ENCODE measurements at places on chromosomes 1 and 21.
A peak's percentile ranks its signal among the peaks of the same experiment; 100 is the strongest.

- no peak for DNase-seq
Measured at GRCh38 chr1:76989976-76990375, 122.7 kb downstream of the ST6GALNAC5 start.

DNA sequence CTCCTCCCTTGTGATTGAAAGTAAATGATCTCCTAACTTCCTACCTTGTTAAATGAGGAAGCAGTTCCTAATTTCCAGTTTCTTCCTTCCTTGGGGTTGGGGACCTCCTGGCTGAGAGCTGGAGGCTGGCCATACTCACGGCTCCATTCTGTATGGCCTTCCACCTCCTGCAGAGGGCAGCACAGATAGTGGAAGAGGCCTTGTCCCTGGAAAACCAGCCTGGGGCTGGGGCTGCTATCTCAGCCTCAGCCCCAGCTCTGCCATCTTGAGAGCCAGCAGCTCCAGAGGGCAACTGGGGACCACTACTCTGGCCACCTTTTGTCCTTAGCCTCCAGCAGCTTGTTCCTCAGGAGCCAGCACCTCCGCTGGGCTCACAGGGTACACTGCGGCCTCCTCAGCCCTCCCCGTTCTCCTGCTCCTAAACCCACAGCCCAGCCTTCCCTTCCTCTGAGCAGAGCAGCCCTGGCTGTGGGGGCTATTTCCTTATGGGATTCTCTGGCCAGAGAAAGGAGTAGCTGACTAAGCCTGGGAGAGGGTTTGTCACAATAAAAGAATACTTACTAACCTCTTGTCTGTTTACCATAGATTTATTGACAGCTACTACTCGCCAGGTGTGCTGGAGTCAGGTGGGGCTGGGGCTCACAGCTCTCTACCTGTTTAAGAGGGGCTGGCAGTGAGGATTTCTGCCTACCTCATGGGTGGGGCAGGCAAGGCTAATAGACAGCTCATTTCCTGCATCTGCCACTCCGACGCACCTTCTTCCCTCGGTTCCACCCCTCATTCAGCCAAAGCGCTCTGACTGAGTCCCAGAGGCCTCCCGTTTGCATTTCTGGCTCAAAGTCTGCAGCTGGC is 6.3 kb downstream of the TMEM234 start:
- DNase-seq, result peak; percentile 47

DNA sequence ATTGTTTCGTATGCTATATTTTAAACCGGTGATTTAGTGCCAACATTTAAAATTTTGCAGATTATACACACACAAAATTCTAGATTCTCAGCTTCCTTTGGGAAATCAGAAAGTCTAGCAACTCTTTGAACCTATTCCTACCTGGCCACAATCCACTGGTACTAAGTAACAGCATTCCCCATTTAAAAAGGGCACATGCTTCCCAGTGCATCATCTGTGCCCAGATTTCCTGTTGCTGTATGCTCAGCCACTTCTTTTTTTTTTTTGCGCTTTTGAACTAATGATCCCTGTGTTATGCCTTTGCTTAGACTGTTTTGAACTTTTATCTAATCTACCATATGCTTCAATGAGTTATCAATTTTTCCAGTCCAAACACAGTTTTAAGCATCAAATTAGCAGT is 548.4 kb downstream of the PLPP3 start:
- no peak for DNase-seq

DNA sequence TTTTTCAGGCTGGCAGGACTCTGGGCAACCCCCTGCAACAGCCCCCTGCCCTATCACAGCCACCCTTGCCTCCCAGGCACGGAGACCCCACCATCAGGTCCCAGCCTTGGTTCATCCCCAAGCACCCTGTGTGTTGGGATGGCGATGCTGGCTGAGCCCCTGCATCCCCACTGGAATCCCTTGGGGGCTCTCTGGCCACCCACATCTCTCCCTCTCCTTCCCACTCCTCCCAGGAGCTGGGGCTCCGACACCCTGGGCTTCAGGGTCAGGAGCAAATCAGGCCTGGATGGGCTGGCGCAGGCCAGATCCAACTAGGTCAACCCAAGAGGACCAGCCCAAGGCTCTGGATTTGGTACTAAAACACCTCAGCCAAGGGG is 25.9 kb downstream of the COL6A1 start:
- no peak for DNase-seq

DNA sequence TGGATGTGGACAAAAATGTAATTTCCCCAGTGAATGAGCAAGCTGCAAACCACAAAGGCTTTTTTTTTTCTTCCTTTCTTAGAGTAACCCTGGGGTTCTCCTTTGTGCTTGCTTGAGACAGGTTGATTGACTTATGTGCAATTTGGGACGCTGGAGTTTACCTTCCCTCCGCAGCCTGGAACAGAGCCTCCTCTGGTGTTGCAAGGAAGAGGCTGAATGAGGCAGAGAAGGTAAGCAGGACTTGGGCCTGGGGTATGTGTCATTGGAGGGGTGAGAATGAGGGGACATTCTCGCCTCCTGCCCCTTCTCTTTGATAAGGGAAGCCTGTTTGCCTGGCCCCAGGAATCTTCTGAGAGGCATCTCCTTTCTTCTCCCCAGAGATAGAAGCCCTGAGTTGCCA is 49.8 kb downstream of the NFASC start:
- DNase-seq, result no peak

- DNase-seq, result no peak
Measured at GRCh38 chr1:166933140-166933539, 42.2 kb downstream of the ILDR2 start.

- no peak for DNase-seq
Measured at GRCh38 chr1:192657760-192658159, 21.8 kb downstream of the RGS13 start.

DNA sequence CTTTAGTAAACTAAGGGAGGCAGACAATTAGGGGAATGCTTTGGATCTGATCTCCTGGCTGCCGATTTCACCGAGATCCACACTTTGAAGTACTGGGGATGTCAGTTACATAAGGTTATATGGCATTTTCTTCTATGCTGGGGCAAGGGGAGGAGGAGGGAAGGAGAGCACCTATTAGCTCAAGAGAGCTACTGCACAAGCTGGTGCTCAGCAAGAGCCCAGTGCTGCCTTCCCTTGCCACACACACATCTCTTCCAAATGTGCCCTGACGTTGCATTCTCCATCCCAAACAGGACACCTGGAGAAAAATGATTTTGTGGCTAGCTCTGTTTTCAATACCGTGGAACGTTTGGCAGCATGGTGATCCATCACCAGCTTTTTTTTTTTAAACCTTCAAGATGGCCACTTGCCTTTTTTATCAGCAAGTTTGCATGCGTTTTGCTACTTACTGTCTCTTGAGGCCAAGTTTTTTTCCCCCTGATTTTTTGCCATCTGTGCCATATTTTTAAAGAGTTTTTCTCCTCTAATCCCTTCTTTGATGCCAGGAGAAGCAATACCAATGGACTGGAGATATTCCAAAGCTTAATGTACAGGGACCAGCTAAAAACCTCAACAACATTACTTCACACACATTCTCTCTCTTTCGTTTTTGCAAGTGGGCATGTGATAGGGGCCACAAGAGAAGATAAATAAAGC is 66.6 kb downstream of the PAPPA2 start:
- no peak for DNase-seq

GRCh38 chr1:201859424-201859823 is 29.3 kb upstream of the SHISA4 start:
- DNase-seq, result no peak

DNA sequence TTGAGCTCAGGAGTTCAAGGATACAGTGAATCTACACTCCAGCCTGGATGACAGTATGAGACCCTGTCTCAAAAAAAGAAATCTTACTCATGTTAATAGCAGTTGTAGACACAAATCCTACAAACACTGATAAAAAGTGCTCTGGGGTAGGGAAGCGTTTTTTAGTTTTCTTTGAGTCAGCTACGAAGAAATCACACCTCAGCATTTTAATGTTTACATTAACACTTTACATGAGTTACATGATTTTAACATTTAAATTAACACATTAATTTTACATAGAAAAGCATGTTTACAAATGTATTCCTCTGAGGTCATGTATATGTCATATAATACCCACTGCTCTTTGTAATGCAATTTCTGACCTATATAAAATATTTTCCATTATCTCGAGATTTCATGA is 419.2 kb downstream of the DPYD start:
- DNase-seq, result no peak

DNA sequence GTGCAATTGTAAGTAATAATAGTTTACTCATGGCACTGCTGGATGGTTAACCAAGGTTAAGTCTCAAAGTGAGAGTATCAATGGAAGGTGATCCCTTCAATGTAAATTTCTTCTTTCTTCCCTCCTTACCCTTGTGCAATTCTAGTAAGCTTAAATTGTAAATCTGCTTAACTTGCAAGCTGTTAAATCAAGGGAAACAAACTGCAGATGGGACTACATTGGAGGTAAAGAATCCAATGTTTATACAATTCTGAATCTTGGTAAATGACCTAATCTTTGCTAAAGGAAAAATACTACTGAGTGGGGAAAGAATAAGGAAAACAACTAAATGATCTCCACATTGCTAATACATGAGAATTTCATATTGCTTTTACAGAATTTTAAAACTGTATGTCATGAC is 6.7 kb upstream of the CD55 start:
- peak; percentile 22 for DNase-seq

- DNase-seq, result peak; percentile 72
Measured at GRCh38 chr1:198465201-198466144, 75.0 kb downstream of the ATP6V1G3 start.

DNA sequence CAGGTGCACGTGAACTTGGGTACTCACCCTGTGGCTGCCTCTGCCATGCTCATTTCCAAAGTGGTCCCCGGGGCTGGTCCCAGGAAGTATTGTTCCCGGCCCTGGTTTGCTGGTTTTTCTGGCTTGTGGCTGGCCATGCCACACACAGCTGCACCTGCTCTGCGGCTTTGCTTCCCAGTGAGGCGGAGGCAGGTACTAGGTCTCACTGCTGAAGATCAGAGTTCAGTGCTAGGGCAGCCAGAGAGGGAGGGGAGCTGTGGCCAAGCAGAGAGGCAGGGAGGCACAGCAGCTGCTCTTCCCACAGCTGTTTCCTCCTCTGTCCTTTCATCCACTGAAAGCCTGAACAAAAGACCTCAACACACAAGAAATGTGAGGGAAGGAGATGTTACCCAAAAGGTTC is 30.5 kb downstream of the ENO1 start:
- DNase-seq, result no peak

GRCh38 chr21:38297871-38298270 is 41.1 kb downstream of the KCNJ15 start:
- no peak for DNase-seq

DNA sequence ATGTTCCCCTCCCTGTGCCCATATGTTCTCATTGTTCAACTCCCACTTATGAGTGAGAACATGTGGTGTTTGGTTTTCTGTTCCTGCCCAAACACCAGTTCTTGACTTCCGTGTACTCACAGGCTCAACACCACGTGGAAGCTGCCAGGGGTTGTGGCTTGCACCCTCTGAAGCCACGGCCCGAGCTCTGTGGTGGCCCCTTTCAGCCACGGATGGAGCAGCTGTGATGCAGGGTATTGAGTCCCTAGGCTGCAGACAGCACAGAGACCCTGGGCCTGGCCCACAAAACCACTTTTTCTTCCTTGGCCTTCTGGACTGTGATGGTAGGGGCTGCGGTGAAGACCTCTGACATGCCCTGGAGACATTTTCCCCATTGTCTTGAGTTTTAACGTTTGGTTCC is 111.6 kb downstream of the SYT14 start:
- DNase-seq, result no peak

DNA sequence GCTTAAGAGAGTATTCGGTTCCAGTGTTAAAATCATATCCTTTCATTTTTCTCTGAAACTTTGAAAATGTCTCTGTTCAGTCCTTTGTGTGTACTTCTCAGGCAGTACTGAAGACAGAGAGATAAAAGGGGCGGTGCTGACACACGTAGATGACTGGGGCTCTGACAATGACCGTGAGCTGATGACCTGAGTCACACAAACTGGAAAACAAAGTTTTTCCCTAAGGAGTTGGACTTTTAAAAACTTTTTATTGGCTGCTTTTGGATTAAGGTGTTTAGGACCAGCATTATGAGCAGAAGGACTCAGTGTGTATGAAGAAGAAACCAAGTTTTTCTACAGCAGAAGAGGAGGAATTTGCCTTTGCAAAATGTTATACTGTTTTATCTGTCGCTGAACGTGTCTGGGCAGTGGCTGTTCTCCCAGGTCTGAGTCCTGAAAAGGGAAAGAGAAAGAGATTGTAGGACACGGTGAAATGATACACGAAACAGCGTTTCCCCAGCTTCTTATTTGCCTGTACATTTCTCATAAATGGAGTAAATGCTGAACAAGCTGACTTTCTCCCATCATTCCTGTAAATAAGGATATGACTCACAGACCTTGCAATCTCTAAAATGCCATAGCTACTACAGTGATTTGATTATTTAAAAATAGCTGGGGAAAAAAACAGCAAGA is 51.5 kb downstream of the MAP3K7CL start:
- peak; percentile 89 for DNase-seq

DNA sequence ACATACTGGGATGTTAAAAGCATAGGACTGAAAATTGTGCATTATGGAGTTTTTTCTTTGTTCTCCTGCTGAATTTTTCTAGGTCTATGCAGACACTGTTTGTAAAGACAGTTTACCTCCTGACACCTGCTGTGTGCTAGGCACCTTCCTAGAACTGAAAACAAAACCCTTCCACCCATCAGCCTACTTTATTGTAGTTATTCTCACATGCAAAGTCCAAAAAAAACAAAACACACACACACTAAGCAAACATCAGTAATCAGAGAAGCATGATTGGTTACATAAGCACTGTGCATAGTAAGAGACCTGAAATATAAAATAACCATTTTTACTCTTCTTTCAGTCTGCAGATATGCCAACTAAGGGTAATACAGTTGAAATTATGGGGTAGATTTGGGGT is 195.1 kb downstream of the CRB1 start:
- DNase-seq, result no peak

DNA sequence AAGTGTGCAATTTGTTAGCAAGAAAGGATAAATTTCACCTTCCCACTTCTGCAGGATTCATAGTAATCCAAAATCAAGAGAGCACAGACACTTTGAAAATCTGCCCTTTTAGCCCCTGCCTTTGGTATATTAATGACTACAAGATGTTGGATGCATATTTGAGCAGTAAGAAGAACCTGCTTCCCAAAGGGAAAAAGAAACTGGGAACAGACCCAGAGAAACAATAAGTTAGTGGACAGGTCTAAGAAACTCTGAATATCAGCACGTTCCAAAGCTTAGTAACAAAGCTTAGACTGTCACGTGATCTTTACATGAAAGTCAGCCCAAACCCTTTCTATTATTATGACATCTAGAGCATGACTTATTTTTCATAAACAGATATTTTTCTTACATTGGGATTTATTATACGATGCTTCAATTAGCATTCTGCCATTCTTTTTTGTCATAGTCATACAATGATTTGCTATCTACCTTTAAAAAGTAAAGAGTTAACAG is 390.9 kb upstream of the ADGRL2 start:
- DNase-seq, result peak; percentile 10

DNA sequence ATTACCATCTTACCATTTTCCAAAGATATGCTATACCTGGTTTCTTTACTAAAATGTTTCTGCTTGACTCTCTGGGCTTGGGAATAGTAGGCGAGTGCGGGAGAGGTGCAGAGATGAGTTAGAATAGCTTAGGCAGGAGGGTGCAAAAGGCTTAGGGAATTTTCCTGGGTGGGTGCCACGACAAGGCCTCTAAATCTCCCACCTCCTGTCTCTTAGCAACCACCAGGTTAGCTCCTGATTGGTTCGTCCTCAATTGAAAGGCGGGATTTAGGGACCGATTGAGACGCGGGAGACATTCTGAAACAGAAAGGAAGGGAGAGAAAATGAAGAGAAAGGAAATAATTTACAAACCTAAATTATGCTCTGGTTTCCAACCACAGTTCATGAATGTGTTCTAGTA is 3.1 kb downstream of the ACKR1 start:
- DNase-seq, result no peak

GRCh38 chr1:62282909-62283755 is 36.1 kb downstream of the KANK4 start:
- no peak for DNase-seq

GRCh38 chr1:161997152-161997551 is 26.5 kb downstream of the OLFML2B start:
- no peak for DNase-seq
